ENCODE measurements at places on chromosomes 7 and 10. TPM values are rescaled to one million over a fixed set of nuclear protein-coding genes. Genes with fewer than 3 reads are reported as not detected.

ITPRID1 gene
- total RNA-seq: not detected

PTPRN2 gene
- 0.71 TPM for total RNA-seq

SPDYE6 gene
- not detected for total RNA-seq

HOXA4 gene
- 0.14 TPM for total RNA-seq

VWDE gene
- not detected for total RNA-seq

PIK3CG gene
- 0.09 TPM for total RNA-seq

C10orf67 gene
- total RNA-seq: 0.14 TPM

FOXP2 gene
- total RNA-seq: 2.4 TPM

SLIT1 gene
- not detected for total RNA-seq

ITGA8 gene
- total RNA-seq: 1.3 TPM

TNS3 gene
- 150 TPM for total RNA-seq

NUTM2E gene
- total RNA-seq: under 0.01 TPM

CUEDC2 gene
- total RNA-seq: 52.5 TPM

SAMD9 gene
- total RNA-seq: 10.2 TPM

CNPY1 gene
- total RNA-seq: not detected

CTNNA3 gene
- total RNA-seq: not detected

GATA3 gene
- total RNA-seq: not detected

ICA1 gene
- under 0.01 TPM for total RNA-seq

ATG9B gene
- 0.37 TPM for total RNA-seq

IFIT1B gene
- total RNA-seq: not detected

C7orf57 gene
- not detected for total RNA-seq

LYZL2 gene
- not detected for total RNA-seq

HMX2 gene
- total RNA-seq: not detected

NUTM2A gene
- 0.28 TPM for total RNA-seq

PON1 gene
- not detected for total RNA-seq

Data from smooth muscle cell of bladder (primary cell).